Endothelial cell (in vitro differentiated cells): ENCODE measurements at places on chromosomes 4 and X. TPM values are rescaled to one million over a fixed set of nuclear protein-coding genes. Genes with fewer than 3 reads are reported as not detected.
A peak's percentile ranks its signal among the peaks of the same experiment; 100 is the strongest.

The SPIN4 gene
- total RNA-seq, result 135 TPM

GRCh38 chrX:26032111-26032912, 105.8 kb upstream of the MAGEB18 start:
- DNase-seq, result no peak

The PNMA6A gene
- 1.3 TPM for total RNA-seq

- no peak for DNase-seq
Measured at GRCh38 chr4:102878901-102879300, 10.1 kb downstream of the CISD2 start.

GRCh38 chrX:22968494-22968893, 31.3 kb upstream of the DDX53 start:
- DNase-seq, result no peak

- DNase-seq, result no peak
Measured at GRCh38 chrX:150203248-150203645, 159.9 kb upstream of the MAMLD1 start.

The HADH gene
- 26.6 TPM for total RNA-seq

DNA sequence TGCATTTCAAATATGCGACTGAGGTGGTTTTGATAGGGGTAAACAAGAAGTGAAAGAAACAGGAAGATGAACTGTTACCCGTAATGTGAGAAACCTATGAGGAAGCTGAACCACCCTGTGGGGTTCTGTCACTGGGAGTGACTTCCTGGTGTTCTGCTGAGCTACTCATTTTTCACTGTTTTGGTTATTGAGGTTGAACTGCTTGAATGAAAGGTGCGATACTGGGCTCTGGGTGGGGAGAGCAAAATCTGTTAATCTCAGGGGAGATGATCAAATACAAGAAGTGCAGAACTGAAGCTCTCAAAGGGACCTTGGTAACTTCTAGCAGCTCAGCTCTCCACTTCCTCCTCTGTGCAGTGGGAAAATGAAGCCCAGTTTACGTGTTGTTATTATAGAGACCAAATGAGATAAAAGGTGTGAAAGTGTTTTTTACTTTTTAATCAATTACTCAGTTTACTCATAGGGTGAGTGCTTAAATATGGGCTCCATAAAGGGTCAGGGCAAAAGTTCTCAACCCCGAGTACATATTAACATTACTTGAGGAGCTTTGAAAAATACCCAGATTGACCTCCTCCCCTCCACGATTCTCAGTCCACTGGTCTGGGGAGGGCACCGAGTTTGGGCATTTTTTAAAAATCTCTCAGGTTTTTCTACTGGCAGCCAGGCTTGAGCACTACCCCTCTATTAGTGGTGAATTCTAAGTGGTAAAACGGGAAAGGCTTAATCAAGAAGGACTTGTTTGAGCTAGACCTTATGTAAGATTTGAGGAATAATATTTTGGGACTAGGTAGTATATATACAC, 66.7 kb downstream of the COQ2 start:
- DNase-seq, result no peak

DNA sequence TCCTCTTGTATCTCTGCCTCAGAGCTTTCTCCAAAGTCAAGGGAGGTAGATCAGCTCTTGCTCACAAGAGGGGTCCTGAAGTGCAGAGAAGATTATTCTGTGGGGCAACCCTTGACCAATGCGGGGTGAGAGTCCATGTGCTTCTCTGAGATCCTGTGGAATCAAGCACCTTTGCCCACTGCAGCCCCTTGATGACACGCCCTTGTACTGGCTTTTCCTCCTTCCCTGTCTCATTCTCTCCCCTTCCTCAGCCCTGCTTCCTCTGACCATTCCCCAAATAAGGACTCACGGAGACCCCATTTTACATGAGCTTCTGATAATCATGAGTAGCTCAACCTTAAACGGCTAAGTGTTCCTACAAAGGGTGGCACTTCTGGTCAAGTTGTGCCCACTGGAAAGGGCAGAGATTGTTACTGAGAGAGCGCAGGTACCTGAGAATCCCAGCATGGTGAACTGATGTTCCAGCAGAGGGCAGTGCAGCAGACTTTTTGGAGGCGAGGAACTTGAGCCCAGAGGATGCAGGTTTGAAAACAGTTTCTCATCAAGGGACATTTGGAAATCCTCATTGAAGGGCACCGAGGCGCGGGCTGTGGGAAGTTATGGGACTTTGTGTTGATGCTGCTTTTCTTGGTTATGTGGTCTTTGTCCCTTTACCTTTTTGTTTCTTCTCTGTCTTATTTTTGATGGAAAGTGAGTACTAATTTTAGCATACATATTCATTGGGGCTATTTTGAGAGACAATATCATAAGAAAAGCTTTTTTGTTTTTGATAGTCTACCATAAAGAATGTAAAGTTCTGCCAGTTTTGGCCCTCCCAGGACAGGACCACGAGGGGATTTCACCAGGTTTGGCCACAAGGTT, 201.3 kb downstream of the RBM46 start:
- DNase-seq, result peak; percentile 73

DNA sequence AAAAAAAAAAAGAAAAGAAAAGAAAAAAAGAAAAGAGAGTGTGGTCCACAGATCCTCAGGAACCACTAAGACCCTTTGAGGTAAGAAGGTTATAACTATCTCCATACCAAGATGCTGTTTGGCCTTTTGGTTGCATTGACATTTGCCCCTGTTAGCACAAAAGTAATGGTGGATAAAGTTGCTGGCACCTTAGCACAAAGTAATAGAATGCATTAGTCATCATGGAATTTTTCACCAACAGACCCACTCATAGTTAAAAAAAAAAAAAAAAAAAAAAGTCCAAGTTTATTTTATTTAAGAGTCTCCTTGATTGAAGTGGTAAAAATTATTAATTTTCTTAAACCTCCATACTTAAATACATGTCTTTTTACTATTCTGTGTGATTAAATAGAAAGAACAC, 78.4 kb upstream of the RBPJ start:
- no peak for DNase-seq

DNA sequence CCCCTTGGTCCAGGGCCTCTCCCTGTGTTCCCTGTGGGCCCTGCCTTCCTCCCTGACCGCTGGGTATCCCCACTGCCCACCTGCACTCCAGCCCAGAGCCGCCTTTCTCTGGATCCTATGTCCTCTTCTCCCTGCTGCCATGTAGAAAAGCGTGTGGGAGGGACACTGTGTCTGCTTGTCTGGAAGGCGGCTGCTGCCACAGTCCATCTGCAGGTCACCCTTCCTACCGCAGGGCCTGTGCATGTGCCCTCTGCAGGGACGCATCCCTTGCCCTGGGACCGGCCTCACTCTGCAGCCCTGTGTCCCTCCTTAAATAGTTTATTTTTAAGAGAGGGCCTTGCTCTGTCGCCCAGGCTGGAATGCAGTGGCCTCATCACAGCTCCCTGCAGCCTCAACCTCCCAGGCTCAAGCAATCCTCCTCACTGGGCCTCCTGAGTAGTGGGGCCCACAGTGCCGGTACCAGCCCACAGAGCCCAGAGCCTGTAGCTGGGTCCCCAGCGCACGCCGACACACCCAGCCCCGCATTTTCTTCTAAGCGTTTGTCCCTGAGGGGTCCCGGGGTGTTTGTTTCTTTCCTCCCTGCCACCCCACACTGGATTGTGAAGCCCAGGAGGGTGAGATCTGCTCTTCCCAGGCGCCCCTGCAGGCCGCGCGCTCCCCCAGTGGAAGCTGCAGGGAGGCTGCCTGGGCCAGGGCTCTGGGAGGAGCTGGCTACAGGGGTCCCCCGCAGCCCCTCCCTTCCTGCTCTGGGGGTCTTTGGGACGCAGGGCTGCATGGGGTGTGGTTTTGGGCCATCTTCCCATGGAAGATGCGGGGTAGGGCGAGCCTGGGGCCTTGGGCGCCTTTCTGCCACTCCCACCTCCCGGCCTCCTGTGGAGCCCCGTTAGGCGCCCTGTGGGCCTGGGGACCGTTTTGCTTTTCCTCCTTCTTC, 12.8 kb upstream of the NAT8L start:
- no peak for DNase-seq

- DNase-seq, result no peak
Measured at GRCh38 chr4:184801781-184802696, 23.7 kb downstream of the ACSL1 start.

The TEC gene
- total RNA-seq, result 1.9 TPM

The SORBS2 gene
- total RNA-seq, result 20.0 TPM

DNA sequence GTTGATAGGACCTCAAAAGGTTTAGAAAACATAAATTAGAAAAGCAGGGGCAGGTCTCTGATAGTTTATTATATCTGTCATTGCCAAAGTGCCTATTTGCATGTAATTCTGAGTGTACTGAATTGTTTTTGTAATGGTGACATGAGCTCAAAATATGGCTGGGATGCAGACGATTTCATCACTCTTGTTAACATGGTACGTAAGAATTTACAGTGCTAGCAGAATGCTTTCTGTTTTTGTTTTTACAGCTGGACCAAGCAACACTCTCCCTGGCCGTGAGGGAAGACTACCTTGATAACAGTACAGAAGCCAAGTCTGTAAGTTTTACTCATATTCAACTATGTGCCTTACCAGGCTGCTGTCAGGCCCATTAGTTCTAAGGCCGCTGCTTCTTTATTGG, 58.1 kb downstream of the PHEX start:
- DNase-seq, result no peak

The GDPD2 gene
- 0.13 TPM for total RNA-seq

The MAOA gene
- 1.6 TPM for total RNA-seq

- no peak for DNase-seq
Measured at GRCh38 chr4:26131711-26132110, 189.1 kb upstream of the RBPJ start.

DNA sequence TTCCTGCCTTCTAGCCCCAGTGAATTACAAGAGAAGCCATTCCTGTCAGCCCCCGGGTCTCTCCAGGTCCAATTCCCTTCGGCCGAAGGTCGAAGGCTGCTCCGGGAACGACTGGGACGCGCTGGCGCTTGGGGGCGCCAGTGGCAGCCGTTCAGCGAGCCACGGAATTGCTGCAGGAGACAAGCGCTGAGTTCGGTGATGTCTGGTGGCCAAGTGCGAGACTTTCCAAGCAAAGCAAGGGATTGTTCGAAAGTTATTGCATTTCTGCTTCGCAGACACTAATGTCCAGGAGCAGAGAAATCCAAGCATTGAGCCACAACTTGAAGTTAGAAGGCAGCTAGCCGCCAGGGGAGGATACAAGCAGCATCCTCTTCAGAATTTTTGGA, 1.1 kb upstream of the DKK2 start:
- DNase-seq, result peak; percentile 72

- DNase-seq, result no peak
Measured at GRCh38 chr4:34732176-34732950, 1512.0 kb downstream of the ARAP2 start.

The NPY2R gene
- total RNA-seq, result 3.6 TPM

GRCh38 chr4:53189011-53189410, 176.8 kb downstream of the SCFD2 start:
- DNase-seq, result no peak

DNA sequence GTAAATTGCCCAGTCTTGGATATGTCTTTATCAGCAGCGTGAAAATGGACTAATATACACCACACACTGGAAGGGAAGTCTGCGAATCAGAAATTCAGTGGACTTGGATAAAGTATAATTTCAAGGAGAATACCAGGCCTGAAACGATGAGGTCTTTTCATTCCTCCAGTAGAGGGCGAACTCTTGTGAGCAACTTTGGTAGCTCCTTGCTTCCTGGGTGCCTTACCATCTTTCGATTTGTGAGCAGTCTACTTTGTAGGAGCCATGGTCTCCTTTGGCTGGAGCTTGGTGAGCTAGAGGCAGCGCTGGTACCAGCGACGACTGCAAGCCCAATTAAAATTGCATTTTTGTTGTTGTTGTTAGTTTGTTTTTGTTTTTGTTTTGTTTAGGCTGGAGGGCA, 791.9 kb downstream of the FAT4 start:
- no peak for DNase-seq

DNA sequence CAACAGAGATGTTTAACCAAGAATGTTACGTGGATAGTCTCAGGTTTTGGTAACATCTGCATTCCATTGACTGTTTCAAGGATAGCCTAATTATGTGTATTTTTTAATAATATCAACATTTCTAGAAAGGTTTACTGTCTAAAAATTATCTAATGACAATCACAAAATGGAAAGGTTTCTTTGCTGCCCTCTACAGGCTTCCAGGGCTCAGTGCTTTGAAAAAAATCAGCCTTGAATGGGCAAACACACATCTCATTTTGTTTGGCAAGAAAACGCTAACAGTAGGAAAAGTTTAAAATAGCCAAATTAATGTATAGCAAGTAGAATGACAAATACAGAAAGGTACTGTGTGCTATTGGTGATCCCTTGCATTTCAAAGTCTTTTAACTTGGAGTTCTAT, 223.4 kb upstream of the PRPS2 start:
- no peak for DNase-seq
